ENCODE measurements at places on chromosomes 1 and 21.
A peak's percentile ranks its signal among the peaks of the same experiment; 100 is the strongest.

DNA sequence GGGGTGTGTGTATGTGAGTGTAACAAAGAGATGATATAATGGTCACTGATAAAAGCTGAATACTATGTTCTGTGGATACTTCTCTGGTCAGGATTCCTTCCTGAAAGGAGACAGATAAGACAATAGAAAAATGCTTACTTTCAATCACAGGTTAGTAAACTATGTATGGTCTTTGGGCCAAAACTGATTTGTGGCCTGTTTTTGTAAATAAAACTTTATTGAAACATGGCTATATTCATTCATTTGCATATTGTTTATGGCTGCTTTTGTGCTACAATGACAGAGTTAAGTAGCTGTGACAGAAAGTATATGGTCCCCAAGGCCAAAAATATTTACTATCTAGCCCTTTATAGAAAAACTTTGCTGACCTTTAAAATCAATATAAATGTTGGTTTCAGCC, 82.2 kb upstream of the DMRTA2 start:
- no peak for DNase-seq

- no peak for DNase-seq
These were observed 201.0 kb downstream of the USH2A start for GRCh38 chr1:216222288-216222687.

DNA sequence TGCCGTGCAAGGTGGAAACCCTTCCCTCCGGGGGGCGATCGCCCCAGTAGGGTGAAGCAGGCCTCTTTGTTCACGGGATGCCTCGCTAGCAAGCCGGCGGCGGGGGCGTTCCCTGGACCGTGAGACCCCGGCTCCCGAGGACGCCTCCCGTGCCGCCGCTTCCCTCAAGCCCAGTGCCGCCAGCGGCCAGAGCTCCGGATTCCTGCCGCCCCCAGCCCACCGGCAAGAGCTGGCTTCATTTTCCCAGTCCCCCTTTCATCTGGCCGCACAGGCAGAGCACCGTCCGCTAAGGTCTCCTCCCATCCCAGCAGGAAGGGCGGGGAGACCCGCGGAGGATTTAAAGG, 16.3 kb downstream of the IER5 start:
- no peak for DNase-seq

DNA sequence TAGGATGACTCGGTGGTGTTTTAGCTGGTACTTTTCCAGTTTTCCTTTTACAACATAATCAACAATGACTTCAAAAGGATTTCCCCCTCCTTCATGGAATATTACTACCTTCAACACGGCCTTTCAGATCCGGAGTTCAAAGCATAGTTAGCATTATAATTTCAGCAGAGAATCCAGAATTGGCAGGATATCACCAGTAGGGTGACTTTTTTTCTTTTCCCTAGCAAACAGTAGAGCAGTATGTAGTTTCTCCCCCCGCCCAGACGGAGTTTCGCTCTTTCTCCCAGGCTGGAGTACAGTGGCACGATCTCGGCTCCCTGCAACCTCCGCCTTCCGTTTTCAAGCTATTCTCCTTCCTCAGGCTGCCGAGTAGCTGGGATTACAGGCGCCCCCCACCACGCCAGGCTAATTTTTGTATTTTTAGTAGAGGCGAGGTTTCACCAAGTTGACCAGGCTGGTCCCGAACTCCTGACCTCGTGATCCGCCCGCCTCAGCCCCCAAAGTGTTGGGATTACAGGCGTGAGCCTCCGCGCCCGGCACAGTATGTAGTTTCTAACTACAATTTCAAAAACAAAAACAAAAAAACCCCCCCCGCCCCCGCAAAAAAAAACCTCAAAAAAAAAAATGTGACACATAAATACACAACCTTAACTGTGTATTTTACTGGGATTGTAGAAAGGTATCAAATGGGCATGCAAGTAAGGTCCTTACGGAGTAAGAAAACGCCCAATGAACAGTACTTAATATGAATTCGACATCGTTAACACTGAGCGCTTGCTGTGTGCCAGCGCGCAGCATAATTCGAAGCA, 1.5 kb upstream of the COX20 start:
- DNase-seq: peak; percentile 83

DNA sequence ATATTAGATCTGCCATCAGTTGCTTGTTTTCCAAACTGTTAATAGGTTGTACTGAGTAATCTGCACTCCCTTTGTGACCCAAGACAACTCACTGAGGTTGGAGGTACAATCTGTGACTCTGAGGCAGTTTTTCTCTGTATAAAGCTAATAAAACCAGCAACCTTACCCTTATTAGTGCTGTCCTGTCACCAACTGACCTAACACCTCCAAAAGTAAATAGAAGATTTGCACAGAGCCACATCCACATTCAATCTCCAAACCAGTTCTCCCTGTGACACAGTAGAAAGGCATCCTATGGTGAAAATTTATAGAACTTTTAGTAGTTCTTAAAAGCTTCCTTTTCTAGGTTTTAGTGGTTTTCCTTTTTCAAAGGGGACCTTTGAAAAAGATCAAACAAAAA, 140.4 kb upstream of the ADGRL2 start:
- DNase-seq: no peak

GRCh38 chr1:151864411-151864810, 10.9 kb upstream of the THEM5 start:
- DNase-seq: no peak

GRCh38 chr1:30036666-30037065, 686.7 kb downstream of the MATN1 start:
- no peak for DNase-seq

GRCh38 chr1:209675565-209676154, 448 bp downstream of the G0S2 start:
- peak; percentile 65 for DNase-seq

DNA sequence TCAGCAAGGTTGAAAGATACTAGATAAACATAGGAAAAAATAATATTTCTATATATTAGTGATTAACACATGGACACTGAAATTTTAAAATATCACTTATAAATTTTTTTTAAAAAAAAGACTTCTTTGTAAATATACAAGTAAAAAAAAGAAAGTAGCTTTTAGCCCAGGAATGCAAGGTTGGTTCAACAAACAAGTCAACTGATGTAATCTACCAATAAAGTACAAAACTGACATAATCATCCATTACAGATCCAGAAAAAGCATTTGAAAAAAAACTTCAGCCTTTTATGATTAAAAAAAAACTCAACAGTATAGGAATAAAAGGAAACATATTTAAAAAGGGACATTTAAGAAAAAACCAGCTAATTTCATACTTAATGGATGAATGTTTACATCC, 48.4 kb downstream of the TRMT1L start:
- DNase-seq: no peak

- DNase-seq: no peak
These were observed 122.4 kb upstream of the PLXNA2 start for GRCh38 chr1:208366559-208366958.

DNA sequence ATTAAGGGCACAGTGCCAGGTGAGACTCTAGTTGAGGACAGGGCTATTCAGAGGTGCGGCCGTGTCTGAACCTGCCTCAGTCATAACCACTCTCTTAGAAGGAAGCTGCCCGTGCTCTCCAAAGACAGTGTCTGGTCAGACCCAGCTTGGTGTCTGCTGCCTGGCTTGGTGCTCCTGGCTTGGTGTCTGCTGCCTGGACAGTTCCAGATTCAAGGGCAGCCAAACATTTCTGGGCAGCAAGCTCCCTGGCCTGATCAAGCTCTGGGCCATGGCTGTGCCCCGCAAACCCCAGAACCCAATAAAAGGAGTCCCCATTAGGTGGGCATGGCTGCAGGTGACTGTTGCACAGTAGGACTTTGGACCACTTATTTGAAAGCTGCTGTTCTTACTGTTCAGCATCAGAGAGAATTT, 27.7 kb downstream of the NEK2 start:
- no peak for DNase-seq

GRCh38 chr1:201330541-201330940, 46.9 kb downstream of the TNNT2 start:
- no peak for DNase-seq

- DNase-seq: no peak
These were observed 2.5 kb upstream of the F3 start for GRCh38 chr1:94543893-94544635.

DNA sequence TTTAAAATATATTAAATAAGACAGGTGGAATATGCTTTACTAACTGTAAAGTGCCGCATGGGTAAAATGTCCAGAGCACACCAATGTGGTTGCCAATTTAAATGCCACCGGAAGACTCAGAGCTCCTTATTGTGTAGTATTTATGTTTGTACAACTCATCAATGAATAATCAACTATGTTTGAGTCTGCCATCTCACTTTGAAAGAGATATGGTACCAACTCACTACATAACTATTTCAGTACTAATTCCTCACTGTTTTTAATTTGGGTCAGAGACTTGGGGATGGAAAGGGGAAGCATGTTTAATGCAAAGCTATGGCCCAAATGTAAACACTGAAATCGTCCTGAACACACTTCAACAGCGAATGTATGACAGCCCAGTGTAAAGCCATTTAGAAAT, 144.8 kb downstream of the NR5A2 start:
- no peak for DNase-seq

DNA sequence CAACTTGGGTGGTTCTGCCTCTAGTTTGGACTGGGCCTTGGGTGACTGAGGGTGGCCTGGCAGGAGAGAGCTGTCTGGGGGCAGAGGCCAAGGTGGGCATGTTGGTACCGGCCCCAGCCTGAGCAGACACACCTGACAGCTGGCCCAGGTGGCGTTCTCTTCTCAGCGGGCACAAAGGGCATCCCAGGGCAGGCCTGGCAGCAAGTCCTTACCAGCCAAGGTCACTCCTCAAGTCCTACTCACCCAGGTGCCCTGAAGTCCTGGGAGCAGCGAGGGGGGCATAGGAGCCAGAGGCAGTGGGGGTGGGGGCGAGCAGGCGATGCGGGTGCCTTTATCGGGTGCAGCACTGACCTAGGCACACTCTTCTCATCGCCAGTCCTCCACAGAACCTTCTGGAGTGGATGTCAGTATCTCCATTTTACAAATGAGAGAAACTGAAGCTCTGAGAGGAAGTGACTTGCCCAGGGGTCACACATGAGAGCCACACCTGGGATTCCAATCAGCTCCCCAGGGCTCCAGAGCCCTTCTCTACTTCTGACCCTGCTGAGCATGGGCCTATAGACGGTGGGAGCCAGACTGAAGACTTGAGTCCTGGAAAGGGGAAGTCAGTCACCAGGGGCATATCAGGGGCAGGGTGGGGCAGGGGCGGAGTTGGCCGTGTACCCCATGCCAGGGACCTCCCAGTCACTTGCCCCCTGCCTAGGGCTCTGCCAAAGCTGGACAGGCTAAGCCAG, 587 bp upstream of the SLC25A34 start:
- no peak for DNase-seq

GRCh38 chr21:45482899-45483821, 59.1 kb downstream of the SLC19A1 start:
- DNase-seq: no peak

GRCh38 chr21:45972716-45973474, 8.7 kb upstream of the COL6A1 start:
- no peak for DNase-seq

GRCh38 chr1:183205196-183205781, 19.2 kb downstream of the LAMC2 start:
- no peak for DNase-seq

GRCh38 chr1:172818841-172819527, 160.1 kb downstream of the FASLG start:
- DNase-seq: no peak

GRCh38 chr1:113802367-113803007, 9.8 kb downstream of the RSBN1 start:
- no peak for DNase-seq

DNA sequence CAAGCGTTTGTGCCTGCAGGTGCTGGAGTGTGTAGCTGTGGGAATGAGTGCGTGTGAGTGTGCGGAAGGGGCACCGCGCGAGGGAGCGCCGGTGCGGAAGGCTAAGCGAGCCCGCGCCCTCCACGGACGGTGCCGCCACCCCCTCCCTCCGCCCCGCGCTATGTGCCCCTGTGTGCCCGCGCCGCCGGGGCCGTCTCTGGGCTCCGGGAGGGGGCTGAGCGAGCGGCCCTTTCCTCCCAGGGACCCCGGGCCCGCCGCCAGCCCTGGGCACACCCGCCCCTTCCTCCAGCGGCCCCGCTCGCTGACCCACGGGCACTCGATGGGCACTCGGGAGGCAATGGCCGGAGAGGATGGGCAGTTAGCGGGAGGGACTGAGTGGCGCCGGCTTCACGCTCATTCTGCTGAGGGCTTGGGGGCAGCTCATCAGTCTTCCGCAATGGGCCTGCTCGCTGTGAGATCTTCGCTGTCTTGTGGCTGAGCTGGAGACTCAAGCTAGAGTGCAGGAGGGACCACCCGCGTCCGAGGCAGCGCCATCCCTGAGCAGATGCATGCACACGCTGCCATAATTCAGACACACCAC, 8.6 kb upstream of the ADGRB2 start:
- no peak for DNase-seq

- peak; percentile 40 for DNase-seq
These were observed 642 bp downstream of the SLC30A7 start for GRCh38 chr1:100896481-100896982.

All from NCI-H748 treated with DMSO at 0.1 percent for 48 hours (cell line).